B cell (primary cell): ENCODE measurements at places on chromosomes 7 and 10.

GRCh38 chr7:36278069-36278619, 111.5 kb upstream of the ANLN start:
- H3K27me3 ChIP-seq, result no peaks in the 10 kb centered on the region
- H3K27ac ChIP-seq, result no peak overlapping the region
- H3K4me1 ChIP-seq, result peaks cover 6% of the 10 kb centered on the region
- no peak overlapping the region for H3K4me3 ChIP-seq

DNA sequence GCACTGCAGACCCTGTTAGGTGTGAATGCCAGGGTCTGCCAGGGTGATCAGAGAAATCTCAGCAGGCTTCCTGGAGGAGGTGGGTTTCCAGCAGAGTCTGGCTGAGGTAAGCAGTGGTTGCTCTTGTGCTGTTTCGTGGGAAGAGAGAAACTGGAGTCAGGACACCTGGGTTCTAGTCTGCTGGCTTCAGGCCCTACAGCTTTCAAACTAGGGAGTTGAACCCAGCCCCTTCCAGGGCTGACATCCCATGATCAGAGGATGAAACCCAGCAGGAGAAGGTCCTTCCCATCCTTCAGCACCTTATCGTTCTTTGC, 116.8 kb downstream of the CDH23 start:
- no peak for DNase-seq
- H3K27ac ChIP-seq, result no peak overlapping the region
- H3K27me3 ChIP-seq, result no peaks in the 10 kb centered on the region
- no peaks in the 10 kb centered on the region for H3K4me1 ChIP-seq

DNA sequence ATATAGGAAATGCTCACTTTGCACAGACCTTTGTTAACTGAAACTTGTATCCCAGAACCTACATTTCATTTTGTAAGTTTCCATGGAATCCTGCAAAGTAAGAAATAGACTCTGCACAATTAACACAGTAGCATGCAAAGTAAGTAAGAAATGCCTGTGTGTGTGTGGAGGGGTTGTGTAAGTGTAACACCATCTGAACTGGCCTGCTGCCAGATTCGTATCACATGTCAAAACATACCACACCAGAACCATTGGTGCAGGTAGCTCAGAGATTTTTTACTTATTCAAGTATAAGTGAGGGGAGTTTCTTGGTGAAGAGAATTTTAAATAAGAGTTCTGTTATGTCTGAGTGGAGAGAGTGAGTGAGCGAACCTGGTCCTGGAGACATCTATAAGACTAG, 17.9 kb upstream of the DDX21 start:
- no peak for DNase-seq
- H3K4me1 ChIP-seq, result no peaks in the 10 kb centered on the region
- H3K27ac ChIP-seq, result no peak overlapping the region
- no peaks in the 10 kb centered on the region for H3K27me3 ChIP-seq
- H3K4me3 ChIP-seq, result no peak overlapping the region

DNA sequence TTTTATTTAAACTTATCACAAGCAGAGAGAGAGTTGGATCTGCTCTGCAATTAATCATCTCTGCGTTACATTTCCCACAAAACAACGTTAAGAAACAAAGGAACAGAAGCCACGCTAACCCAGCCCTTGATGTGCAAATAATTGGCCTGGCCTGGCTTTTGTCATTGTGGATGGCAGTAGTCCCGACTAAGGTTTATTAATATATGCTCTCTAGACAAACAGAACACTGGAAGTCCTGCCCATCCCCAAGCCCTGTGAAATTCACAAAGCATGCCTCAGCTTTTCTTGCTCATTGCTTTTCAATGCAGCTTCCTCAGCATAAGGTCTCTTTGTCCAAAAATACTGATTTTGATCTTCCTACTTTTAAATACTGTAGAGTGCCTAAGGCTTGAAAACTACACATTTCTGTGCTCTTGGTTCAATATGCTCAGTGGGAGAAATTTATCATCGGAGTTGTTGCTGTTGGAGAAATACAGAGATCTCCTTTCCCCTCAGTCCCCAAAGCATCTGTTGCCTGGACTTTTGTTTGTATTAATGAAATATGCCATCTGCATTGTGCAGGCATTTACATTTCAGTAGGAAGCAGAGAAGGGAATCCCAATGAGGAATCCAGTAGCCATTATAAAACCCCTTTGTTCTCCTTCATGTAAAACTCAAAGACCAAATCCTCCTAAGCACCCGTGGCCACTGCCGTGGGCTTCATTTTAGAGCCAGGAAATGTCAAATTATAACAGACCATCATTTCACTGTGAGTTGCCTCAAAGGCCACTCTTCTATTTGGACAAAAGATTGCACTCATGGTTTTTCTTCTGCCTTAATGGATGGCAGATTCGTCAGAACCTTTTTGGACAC, 61.1 kb downstream of the SORCS1 start:
- H3K27ac ChIP-seq, result no peak overlapping the region
- no peak for DNase-seq
- H3K27me3 ChIP-seq, result no peaks in the 10 kb centered on the region
- H3K36me3 ChIP-seq, result no peaks in the 10 kb centered on the region
